ENCODE measurements at places on chromosomes 6 and 20.

- no peak for DNase-seq
Observed at GRCh38 chr6:118725944-118726343, 74.6 kb upstream of the CEP85L start.

DNA sequence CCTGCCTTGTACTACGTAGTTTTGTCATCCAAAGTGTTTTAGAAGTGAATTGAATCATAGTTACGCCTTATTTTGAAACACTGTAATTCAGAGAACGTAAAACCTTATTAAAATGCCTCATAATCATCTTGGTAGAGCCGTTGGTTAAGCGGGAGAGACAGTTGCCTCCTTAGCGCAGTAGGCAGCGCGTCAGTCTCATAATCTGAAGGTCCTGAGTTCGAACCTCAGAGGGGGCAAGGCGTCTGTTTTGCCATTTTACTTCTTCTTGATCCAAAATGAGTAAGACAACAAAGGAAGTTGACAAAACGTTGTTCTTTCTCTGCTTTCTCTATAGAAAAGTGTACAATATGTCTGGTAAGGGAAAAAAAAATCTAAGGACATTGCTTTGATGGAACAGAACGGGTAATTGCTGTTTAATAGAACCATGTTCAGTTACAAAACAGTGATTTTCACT, 20.7 kb upstream of the TRIM27 start:
- no peak for DNase-seq

- no peak for DNase-seq
Observed at GRCh38 chr6:163296835-163297519, 117.5 kb upstream of the QKI start.

GRCh38 chr20:49323622-49324238, 45.9 kb upstream of the ZNFX1 start:
- DNase-seq = no peak

- no peak for DNase-seq
Observed at GRCh38 chr6:87116922-87117321, 22.0 kb upstream of the CGA start.

- DNase-seq = no peak
Observed at GRCh38 chr6:132687306-132687705, 26.5 kb downstream of the VNN1 start.

GRCh38 chr6:153790876-153791473, 248.1 kb upstream of the OPRM1 start:
- no peak for DNase-seq

GRCh38 chr6:152034631-152035030, 227.1 kb downstream of the ESR1 start:
- DNase-seq = no peak

- DNase-seq = no peak
Observed at GRCh38 chr6:113526553-113526952, 330.6 kb upstream of the MARCKS start.

- no peak for DNase-seq
Observed at GRCh38 chr6:75824160-75824559, 75.1 kb downstream of the MYO6 start.

GRCh38 chr6:36797055-36797454, 42.2 kb downstream of the CPNE5 start:
- no peak for DNase-seq

Data from omental fat pad (tissue), 4 donors.